ENCODE measurements at places on chromosomes 16 and 17. TPM values are rescaled to one million over a fixed set of nuclear protein-coding genes. Genes with fewer than 3 reads are reported as not detected.

The NFATC2IP gene
- 18.1 TPM for total RNA-seq

The SYNGR3 gene
- 0.38 TPM for total RNA-seq

The SNX20 gene
- 0.69 TPM for total RNA-seq

The RANBP10 gene
- total RNA-seq = 14.7 TPM

The CDH11 gene
- 20.9 TPM for total RNA-seq

The PABPN1L gene
- total RNA-seq = not detected

The SENP3 gene
- 29.5 TPM for total RNA-seq

The RTN4RL1 gene
- total RNA-seq = 4.0 TPM

The STAC2 gene
- 0.36 TPM for total RNA-seq

The RDM1 gene
- not detected for total RNA-seq

The DNASE1L2 gene
- 0.47 TPM for total RNA-seq

The DNAH9 gene
- 0.08 TPM for total RNA-seq

The COG7 gene
- 11.7 TPM for total RNA-seq

The TEX19 gene
- not detected for total RNA-seq

The STXBP4 gene
- 4.7 TPM for total RNA-seq

Data from left ventricle myocardium inferior (tissue), 1 donor.